ENCODE measurements at places on chromosomes 2 and 18. TPM values are rescaled to one million over a fixed set of nuclear protein-coding genes. Genes with fewer than 3 reads are reported as not detected.

PLCD4 gene
- total RNA-seq, result 0.14 TPM

IL18R1 gene
- 1.2 TPM for total RNA-seq

ATF2 gene
- 16.8 TPM for total RNA-seq

RFX8 gene
- not detected for total RNA-seq

TUBA3D gene
- total RNA-seq, result 6.8 TPM

SLC11A1 gene
- total RNA-seq, result 0.20 TPM

ASB18 gene
- total RNA-seq, result not detected

COL4A4 gene
- total RNA-seq, result 1.9 TPM

SCN2A gene
- total RNA-seq, result 0.04 TPM

AQP12A gene
- total RNA-seq, result not detected

CHRNG gene
- not detected for total RNA-seq

CDH2 gene
- 39.4 TPM for total RNA-seq

FIGN gene
- 3.0 TPM for total RNA-seq

EGR4 gene
- 0.19 TPM for total RNA-seq

MERTK gene
- 3.1 TPM for total RNA-seq

GPR75 gene
- total RNA-seq, result 1.1 TPM

MYCN gene
- total RNA-seq, result not detected

TUBA3E gene
- total RNA-seq, result 6.3 TPM

LOXL3 gene
- 0.35 TPM for total RNA-seq

IL37 gene
- not detected for total RNA-seq

KIF5C gene
- total RNA-seq, result 0.33 TPM

POTEC gene
- total RNA-seq, result not detected

ALK gene
- not detected for total RNA-seq

ACMSD gene
- not detected for total RNA-seq

C2orf78 gene
- not detected for total RNA-seq

CDKL4 gene
- not detected for total RNA-seq

SP140L gene
- total RNA-seq, result 3.0 TPM

GCA gene
- total RNA-seq, result 5.7 TPM

KCNIP3 gene
- total RNA-seq, result 2.3 TPM

CCDC74A gene
- 13.9 TPM for total RNA-seq

ANKRD30B gene
- total RNA-seq, result not detected

MYO7B gene
- total RNA-seq, result 0.13 TPM

ASTL gene
- not detected for total RNA-seq

LDLRAD4 gene
- total RNA-seq, result 2.4 TPM

CCDC141 gene
- total RNA-seq, result not detected

DNAH7 gene
- 1.0 TPM for total RNA-seq

ZBTB7C gene
- 0.53 TPM for total RNA-seq

SKOR2 gene
- total RNA-seq, result not detected
